ENCODE measurements at places on chromosomes 5 and 9. TPM values are rescaled to one million over a fixed set of nuclear protein-coding genes. Genes with fewer than 3 reads are reported as not detected.

DNA sequence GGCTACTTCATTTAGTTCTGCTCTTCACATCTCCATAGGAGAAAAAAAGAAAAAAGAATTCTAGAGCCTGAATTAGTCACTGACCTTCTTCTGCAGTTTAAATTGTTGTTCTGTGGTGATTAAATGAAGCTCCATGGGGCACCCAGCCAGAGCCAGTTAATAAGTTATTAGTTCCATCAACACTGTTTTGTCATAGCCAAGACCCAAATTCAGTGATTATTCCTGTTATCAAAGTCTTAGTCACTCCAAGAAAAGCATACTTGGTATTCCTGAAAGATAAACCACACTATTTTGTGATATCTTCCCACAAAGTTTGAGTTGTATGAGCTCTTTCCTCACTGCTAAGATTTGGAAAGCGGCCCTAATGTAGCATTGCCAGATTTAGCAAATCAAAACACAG is 134.8 kb upstream of the RGMB start:
- H3K4me3 ChIP-seq, result no peak overlapping the region
- no peak for DNase-seq
- H3K27me3 ChIP-seq, result no peaks in the 10 kb centered on the region
- H3K36me3 ChIP-seq, result no peaks in the 10 kb centered on the region
- no peak overlapping the region for H3K27ac ChIP-seq

- H3K4me1 ChIP-seq, result no peaks in the 10 kb centered on the region
- no peak for DNase-seq
- no peak overlapping the region for H3K4me3 ChIP-seq
- no peak overlapping the region for H3K27ac ChIP-seq
These were observed 16.2 kb downstream of the COL5A1 start for GRCh38 chr9:134657666-134658377.

Gene S100Z
- total RNA-seq, result 1.4 TPM

DNA sequence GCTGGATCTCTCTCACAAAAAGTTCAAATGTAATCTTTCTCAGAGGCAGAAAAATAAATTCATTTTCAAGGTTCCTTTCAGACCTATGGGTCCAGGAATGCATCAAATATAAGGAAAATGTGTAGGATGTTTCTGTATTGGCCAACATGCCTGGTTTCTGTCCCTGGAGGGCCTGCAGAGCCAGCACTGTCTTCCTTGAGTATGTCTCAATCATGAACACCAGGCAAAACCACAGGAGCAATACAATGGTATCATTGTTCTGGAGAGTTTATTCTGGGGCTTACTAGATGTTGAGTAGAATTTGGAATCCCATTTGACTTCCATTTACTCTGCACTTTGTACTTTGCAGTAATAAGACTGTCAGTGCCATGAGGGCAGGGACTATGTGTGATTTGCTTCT is 23.5 kb downstream of the INSYN2B start:
- H3K27ac ChIP-seq, result no peak overlapping the region
- no peak overlapping the region for H3K4me3 ChIP-seq
- peaks cover 3% of the 10 kb centered on the region for H3K36me3 ChIP-seq
- no peak for DNase-seq
- H3K27me3 ChIP-seq, result no peaks in the 10 kb centered on the region

DNA sequence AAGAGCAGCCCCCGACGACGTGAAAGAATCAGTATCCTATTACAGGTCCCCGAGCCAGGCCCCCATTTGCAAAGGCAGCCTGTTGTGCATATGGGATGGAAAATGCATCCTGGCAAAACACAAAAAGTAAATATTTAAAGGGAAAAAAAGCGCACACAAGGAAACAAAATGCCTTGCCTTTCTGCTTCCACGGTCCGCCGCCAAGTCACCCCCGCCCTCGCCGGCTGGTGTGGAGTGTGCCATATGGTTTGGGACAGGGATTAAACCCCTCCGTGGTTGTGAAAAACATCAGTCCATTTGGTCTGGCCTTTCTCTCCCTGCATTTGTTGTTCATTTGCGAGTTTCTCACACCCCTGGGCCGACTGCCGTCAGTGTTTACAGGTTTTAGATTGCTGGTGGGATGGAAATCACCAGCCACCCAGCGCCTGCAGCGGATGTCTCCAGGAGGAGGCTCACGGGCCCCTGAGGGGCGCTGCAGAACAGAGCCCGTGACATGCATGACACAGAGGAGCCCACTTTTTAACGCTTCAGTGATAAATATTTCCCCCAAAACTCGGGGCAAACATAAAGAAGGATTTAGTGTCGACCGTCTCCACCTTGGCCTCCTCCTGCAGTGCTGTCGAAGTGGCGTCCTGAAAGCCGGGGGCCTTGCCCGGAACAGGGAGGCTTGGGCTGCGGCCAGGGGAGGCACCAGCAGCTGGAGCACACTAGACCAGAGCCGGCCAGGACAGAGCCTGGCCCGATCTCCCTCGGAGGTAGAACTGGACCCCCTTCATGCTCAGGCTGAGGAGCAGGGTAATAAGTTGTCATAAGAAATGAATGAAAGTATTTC is 161.5 kb downstream of the HSD17B3 start:
- H3K27me3 ChIP-seq, result no peaks in the 10 kb centered on the region
- no peaks in the 10 kb centered on the region for H3K4me1 ChIP-seq
- no peak overlapping the region for H3K4me3 ChIP-seq

Gene FGD3
- 272 TPM for total RNA-seq

Gene SHROOM1
- 0.49 TPM for total RNA-seq

DNA sequence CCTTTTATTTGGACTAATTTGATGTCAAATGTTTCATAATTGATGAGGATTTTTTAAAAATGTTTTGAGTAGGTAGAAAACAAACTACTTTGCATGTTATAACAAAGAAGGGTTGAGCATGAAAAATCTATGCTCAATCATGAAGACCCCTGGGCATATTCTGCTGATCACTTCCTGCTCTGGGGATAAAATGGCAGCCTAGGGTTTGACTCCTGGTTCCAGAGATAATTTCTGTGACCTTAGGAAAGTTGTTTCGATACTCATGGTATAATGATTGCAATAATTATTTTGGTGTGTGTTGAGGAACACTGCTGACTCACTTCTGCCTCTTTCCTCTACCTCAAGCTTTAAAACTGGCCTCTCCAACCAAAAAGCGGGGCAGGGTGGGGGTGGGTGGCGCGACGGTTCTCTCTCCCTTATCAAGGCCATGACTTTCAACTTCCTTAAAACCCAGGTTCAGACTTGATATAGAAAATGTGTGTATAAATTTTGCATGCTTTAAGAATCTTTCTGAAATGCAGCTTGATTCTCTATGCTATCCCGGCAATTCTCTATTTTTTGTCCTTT is 6.0 kb upstream of the PIP5K1B start:
- no peaks in the 10 kb centered on the region for H3K4me1 ChIP-seq
- no peak overlapping the region for H3K27ac ChIP-seq
- no peak overlapping the region for H3K4me3 ChIP-seq
- no peaks in the 10 kb centered on the region for H3K36me3 ChIP-seq
- DNase-seq, result no peak

Gene CDH9
- total RNA-seq, result not detected
